COR-L47 (cell line): ENCODE measurements at places on chromosomes 2 and 18.

- no peak for DNase-seq
Measured at GRCh38 chr2:216942465-216942864, 82.6 kb upstream of the TNP1 start.

DNA sequence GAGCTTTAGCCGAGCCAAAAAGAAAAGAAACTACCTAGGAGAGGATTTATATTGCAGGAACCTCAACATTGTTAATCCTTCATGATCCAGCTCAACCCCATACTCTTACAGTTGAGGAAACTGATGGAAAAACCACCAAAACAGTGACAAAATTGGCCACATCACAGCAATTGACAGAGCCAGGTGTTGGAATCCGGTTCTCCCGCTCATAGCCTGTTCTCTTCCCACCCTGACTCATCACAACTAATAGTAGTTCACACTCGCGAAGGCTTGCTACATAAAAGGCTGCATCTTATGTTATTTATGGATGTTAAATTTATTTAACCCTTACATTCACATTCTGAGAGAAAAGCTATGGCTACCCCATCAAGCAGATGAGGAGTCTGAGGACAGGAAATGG, 33.7 kb downstream of the SLC9A4 start:
- DNase-seq: no peak

DNA sequence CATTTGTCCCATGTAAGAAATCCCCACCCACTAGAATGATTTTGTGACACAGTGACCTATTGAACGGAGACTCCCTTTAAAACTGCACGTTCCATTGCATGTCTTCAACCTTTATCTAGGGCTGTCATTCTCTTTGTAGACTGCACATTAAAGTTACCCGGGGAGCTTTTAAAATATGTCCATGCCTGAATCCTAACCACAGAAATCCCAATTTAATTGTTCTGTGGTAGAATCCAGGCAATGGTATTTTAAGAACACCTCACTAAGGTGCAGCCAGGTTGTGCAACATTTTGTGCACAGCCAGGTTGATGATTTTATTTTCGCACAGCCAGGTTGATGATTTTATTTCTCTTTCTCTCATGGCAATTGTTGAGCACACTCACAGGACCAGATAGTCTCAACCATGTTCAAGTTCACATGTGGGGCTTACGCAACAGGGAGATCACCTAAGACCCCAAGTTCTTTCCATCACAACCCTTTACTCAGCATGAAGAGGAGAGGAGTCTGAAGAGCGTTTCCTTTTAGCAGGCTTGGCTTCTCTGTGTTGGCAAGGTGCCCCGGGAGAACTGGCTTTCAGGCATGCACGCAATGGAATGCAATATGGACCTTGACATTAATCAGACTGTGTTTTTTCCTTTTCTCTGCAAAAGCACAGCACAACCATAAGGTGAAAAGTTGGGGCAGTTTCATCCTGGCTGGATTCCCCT, 467.3 kb upstream of the ETAA1 start:
- no peak for DNase-seq

- DNase-seq: no peak
Measured at GRCh38 chr18:44818668-44819403, 138.1 kb downstream of the SETBP1 start.

GRCh38 chr2:119694845-119695521, 16.0 kb downstream of the TMEM177 start:
- DNase-seq: no peak

GRCh38 chr2:9665898-9666297, 35.1 kb upstream of the YWHAQ start:
- DNase-seq: no peak

- DNase-seq: no peak
Measured at GRCh38 chr2:8462899-8463648, 218.8 kb upstream of the ID2 start.

DNA sequence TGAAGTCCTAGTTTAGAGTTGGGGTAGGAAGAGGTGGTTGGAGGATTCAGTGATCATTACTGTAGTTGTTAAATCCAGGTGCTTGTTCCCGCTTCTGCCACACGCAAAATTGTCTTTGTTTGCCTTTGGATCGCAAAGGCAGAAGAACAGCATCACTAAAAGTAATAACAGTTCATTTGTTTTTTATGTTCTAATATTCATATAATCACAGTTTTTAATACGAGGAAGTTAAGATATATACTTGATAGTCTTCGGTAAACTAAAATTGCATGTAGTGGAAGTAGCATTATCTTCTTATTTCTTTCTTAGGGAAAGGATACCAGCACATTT, 365 bp downstream of the NDUFB3 start:
- DNase-seq: no peak

DNA sequence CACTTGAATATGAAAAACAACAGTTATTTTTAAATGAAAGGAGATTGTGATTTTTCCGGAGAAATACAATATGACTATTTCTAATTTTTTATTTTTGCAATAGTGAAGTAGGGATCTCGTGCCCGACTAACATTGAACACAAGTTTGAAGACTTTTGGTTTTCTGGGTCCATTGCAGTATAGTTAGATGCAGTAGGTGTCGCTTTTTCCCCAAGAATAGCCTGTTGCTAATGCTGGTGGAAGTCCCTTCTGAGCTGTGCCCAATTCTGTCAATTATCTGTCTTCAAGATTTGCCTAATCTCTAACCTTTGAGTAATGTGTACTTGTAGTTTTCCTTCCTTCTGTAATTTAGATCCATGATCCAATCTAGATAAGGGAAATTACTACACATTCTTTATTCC, 36.5 kb downstream of the SEMA4F start:
- DNase-seq: peak; percentile 29

DNA sequence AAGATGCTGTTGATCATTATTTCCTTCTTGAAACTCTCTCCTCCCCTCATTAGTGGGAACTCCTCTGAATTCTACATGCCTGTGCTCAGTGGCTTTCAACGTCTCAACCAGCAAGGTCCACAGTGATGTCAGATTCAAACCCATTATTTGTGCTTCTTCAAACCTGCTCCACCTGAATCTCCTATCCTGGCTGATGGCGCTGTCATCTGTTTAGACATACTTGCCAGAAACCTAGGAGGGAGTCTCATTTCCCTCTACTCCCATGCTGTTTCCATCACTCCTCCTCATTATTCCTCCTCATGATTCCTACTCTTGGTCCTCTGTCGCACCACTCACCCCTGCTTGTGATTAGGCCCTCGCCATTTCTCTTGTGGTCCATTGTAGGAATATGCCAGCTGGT, 2.9 kb upstream of the LPIN2 start:
- no peak for DNase-seq

DNA sequence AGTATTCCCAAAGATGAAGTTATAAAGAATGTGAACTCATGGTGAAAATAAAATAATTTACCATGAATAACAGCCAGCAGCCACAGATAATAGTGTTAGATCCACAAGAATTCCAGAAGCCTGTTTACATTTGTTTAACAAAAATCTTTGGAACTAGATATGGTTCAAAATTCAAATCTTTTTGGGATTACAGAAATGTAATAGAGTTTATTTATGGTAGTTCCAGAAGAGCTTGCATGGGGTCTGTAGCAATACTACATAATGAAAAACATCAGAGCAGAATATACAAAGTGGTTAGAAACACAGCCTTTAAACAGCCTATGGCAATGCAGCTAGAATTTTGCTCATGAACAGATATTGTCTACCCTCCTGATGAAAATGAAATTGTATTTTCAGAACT, 179.1 kb downstream of the RDH14 start:
- DNase-seq: no peak

GRCh38 chr18:23135550-23136325, 453 bp downstream of the CABLES1 start:
- DNase-seq: peak; percentile 53

DNA sequence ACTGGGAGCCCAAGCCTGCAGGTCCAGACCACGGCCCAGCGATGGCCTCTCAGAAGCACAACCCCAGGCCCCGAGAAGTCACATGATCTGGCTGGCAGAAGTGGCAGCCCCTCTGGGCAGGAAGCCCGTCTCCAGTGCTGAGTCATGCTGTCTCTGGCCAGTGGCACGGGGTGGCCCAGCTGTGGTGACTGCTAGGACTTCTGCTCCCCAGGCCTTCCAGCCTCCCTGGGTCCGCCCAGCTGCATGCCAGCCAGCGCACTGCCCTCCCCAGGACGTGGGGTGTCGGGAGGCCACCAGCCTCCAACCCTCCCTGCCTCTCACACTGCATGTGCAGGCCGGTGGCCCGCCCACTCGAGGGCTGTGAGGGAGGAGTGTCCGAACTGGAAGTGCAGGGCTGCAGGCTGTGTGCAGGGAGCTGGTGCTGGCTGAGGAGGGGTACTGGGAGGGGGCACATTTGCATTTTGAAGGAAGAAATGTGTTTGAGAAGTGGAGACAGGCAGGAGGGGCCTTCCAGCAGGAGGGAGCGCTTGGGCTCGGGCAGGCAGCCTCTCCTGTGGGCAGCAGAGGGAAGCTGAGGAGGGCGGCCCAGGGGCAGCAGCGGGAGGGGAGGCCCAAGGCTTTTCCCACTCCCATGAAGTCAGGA, 17.0 kb upstream of the HPCAL1 start:
- DNase-seq: peak; percentile 14

DNA sequence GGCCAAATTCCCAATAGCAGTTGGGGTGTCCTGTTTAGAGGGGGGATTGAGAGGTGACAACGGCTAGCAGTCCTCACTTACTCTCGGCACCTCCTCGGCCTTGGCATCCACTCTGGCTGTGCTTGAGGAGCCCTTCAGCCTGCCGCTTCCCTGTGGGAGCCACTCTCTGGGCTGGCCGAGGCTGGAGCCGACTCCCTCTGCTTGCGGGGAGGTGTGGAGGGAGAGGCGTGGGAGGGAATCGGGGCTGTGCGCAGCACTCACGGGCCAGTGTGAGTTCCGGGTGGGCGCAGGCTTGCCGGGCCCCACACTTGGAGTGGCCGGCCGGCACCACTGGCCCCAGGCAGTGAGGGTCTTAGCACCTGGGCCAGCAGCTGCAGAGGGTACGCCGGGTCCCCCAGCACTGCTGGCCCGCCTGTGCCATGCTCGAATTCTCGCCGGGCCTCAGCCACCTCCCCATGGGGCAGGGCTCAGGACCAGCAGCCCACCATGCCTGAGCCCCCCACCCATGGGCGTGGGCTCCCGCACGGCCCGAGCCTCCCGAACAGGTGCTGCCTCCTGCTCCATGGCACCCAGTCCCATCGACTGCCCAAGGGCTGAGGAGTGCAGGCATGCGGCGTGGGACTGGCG, 705.9 kb upstream of the ZNF804A start:
- DNase-seq: no peak

- no peak for DNase-seq
Measured at GRCh38 chr2:3601561-3602271, 6.8 kb downstream of the COLEC11 start.

- no peak for DNase-seq
Measured at GRCh38 chr2:204753841-204754240, 208.6 kb downstream of the PARD3B start.

GRCh38 chr2:127984551-127984950, 43.3 kb downstream of the SAP130 start:
- DNase-seq: no peak

DNA sequence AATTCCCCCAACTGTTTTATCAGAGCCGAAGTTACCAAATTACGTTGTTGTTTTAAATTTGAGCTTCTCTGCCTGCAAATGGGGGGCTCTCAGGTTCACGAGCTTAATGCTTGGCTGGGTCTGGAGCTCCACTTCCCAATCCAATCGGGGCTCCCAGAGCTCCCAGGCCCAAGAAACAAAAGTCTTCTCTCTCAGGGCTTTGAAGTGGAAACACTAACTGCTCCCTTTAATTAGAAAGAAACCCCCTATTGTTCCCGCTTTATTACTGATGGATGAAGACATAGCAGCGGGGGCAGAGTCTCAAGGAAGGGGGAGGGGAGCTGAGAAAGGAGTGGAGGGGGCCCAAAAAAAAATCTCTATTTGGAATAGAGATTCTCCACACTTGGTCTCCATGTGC, 15.6 kb upstream of the PKDCC start:
- no peak for DNase-seq

GRCh38 chr2:234292962-234293243, 204.0 kb downstream of the ARL4C start:
- DNase-seq: no peak

DNA sequence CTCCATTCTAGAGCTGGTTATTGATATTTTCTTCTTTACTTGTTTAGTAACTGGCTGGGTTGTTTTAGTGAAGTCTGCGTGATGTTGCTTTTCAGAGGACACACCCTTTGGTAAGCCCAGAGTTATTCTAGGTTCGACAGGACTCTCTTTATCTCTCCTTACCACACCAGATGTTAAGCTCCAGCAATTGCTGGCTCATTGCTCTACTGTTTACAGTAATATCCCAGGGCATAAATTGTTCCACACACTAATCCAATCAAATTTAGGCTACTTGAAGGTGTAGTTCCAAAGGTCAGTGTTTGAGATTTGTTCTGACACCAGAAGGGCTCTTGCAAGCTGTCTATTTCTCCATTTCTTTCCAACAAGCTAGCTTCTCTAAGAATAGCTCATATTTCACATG, 506.6 kb downstream of the NR4A2 start:
- DNase-seq: no peak

DNA sequence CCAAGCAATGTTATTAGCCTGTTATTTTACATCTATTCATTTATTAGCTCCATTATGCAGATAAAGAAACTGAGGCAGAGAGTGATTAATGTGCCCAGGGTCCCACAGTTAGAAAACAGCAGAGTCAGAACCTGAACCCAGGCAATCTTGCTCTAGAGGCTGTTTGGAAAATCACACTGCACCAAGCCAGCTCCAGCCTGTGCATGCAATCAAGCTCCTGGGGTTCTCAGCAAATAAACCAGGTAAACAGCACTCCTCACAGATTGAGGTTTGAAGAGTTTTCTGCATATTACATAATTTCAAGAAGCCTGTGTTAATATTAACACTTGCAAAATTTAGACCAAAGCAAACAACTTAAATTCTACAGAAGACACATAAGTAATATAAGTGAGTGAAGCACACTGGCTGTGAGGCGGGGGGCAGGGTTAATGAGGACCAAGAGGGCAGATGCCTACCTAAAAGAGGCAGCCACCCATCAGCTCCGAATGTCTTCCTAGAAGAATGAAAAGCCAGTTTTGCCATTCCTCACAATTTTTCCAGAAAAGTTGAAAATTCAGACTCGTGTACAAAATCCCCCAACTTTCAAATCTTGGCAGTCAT, 35.4 kb downstream of the CACNB4 start:
- no peak for DNase-seq

DNA sequence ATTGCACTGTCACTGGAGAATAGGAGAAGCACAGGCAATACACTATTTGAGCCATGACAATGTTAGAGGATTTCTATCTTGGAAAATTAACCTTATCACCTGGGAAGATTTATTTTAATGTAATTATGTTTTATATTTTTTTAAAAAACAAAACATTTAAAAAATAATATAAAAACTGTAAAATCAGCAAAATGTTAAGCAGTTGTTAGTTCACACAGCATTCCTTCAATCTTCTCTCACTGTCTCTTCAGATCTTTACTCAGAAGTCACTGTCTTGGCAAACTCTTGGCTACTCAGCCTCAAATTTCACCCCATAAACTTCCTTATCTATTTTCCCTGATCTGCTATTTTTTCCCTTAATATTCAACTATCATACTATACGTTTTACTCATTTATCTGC, 1322.6 kb downstream of the LRP1B start:
- no peak for DNase-seq

DNA sequence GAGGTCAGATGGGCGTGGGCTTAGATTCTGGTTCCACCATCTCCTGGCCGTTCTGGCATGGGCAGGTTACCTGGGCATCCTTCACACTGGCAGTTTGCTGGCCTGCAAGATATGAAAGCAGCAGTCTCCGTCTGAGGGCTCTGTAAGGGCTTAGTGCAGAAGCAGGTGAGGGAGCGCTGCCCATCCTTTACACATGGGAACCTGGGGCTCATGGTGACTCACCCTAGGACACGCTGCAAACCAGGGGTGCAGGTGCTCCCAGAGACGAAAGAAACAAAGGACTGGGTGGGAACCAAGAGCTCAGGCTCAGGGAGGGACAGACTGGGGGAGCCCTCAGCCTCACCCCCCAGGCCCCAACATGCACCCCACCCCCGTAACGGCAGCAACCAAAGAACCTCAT, 10.7 kb upstream of the ID2 start:
- no peak for DNase-seq
